Brain (organoid and tissue), 16 donors: ENCODE measurements at places on chromosomes 1 and 21.

- DNase-seq = no peak
Measured at GRCh38 chr1:199742547-199742946, 285.0 kb upstream of the NR5A2 start.

DNA sequence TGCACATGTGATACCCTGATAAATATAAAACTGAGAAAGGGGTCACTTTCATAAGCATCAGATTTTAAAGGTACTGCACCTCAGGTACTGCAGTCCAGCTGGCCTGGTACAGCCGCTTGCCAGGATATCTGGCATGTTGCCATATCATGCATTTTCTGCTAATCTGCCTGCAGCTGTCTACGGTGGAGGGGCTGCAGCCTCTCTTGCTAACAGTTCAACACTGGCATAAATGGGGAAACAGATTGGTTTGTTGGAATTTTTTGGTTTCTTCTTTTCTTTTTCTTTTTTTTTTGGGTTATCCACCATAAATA lies 71.5 kb downstream of the MIS18A start:
- DNase-seq = peak; percentile 61

DNA sequence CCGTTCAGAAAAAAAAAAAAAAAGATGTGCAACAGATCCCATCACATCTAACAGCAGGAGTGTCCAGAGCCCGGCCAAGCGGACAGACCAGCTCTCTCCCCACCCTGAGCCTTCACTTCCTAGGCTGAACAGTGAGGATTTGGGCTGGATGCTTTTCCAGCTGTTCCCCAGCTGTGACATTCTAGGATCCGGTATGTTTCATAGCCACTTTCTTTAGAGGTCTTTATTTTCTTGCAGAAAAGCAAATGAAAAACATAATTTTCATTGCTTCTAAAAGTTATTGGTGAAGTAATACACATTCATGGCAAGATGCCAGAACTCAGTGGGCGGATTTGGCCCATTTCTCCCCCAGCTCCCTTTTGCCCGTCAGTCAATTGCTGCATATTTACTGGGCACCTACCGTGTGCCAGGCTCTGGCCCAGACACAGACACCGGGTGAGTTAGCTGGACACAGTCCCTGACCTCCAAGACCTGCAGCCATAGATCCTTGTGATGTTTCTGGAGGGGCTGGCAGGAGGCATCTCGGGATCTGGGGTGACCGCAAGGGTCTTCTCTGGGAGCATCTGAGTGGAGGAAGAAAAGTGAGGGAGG lies 213.7 kb upstream of the VAMP3 start:
- no peak for DNase-seq

DNA sequence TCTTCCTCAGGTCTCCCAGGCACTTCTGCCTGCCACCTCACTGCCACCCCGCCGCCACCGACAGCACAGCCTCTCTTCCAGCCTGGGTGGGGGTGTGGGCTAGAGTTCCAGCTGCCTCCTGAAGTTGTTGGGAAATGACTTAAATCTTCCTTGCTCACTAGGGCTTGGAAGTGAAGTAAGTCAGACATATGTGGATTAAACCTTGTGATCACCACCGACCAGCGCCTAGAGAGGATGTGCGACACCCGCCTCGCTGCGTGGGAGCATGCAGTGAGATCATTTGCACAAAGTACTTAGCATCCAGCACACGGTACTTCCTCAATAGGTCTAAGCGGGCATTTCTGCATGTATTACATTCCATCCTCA lies 71.4 kb upstream of the FAM20B start:
- no peak for DNase-seq

- DNase-seq = no peak
Measured at GRCh38 chr1:70386121-70386520, 24.9 kb upstream of the CTH start.

DNA sequence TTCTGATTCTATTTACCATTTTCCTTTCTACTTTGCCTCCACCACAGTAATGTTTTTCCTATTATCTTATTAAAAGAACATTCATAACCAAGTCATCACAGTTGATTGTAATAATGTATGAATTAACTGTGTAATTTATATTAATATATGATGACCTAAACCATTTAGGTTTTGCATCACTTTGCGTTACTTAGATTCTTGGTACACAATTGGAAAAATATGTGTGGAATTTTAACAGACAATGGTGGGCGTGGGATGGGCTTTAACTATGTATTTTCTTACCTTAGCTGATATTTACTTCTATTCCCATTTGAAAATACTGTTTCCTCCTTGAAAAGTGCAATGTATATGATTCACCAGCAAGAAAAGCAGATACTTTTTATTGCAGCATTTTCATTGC lies 3.6 kb downstream of the KRTAP21-3 start:
- no peak for DNase-seq

DNA sequence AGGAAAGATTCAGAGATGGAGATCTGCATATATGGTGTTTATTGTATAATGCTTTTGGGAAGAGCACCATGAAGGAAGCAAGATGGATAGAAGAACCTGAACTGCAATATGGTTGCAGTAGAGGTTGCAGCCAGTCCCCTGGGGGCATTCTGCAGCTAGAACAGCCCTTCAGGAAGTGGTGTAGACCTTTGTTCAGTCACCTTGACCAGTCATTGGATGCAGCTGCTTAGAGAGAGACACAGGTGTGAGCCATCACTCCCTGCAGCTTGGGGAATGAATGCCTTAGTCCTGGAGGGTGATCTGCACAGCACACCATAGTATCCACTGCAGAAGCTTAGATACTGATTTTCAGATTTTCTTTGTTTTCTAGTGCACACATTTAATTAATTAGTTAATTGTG lies 42.3 kb downstream of the NEK7 start:
- DNase-seq = no peak

DNA sequence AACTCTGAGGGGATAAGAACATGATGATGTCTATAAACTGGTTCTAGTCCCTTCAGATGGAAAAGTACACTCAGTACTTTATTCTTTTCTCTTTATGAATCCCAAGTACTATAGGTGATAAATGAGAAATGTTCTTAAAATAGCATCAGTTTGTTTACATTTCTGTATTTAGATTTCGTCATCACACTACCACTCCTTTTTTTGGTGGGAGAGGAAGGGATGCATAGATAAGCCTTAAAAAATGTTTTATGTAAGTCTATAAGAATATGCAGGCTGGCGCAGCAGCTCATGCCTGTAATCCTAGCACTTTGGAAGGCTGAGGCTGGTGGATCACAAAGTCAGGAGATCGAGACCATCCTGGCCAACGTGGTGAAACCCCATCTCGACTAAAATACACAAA lies 144.8 kb downstream of the USP25 start:
- no peak for DNase-seq

DNA sequence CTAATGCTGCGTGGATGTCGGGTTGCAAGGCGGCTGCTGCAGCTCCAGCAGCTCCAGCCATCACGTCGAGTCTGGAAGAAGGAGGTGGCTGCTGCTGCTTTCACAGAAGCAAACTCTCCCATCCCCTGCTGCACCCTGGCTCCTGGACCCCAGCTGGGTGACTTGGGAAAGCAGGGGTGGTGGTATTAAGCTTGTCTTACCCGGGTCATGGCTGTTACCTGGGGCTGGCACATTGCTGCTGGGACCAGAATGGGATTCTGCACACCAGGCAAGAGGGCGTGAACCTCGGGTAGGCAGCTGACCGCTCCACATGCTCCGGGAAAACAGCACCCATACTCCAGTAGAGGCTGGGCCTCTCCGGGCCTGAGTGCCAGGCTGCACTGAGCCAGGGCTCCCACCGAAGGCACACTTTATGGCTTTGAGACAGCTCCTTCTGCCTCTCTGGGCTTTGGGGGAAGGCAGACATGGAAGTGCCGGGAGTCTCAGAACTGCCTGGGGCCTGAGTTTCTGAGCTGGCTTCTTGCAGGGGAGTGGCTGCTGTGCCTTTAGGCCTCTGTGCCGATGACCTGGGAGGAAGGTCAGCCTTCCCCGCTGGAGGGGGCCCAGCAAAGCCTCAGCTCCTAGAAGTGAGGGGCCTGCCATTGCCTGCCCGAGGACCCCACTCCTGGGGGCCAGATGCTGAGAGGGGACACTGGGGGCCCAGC lies 1.2 kb downstream of the SMIM1 start:
- DNase-seq = no peak

DNA sequence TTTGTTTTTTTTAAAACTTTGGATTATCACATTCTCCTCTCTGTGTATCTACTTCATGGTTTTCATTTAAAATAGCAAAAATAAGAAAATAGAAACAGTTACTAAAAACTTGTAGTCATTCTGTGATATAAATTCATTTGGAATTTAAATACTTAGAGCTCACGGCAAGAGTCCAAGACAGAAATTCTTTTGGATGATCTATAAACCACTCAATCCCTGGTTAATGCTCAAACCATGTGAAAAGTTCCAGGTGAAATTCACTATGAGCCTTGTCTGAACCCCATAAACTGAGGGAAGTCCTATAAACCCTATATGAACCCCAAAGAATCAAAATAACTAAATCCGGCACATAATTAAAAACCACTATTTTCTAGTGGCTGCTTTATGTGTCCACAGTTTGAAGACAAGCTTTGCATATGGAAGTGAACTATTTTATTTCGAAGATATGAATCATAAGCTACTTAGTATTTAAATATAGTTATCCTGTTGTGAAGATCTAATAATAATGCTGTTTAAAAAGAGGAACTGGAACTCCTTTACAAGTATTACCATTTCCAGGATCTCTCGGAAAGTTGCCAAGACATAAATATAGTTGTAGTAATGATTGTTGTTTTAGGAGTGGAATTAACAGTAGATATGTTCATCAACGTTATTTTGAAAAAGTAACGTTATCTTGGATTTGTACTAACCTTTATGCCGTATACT lies 163.5 kb downstream of the NFIA start:
- DNase-seq = no peak

GRCh38 chr1:205294175-205294917 lies 27.2 kb downstream of the NUAK2 start:
- no peak for DNase-seq

GRCh38 chr1:67060811-67061218 lies 6.9 kb upstream of the SLC35D1 start:
- DNase-seq = no peak

- DNase-seq = peak; percentile 94
Measured at GRCh38 chr1:210250998-210251679, 18.5 kb downstream of the SERTAD4 start.

- no peak for DNase-seq
Measured at GRCh38 chr1:172845371-172845770, 186.5 kb downstream of the FASLG start.

- DNase-seq = no peak
Measured at GRCh38 chr1:19475296-19475695, 10.0 kb downstream of the CAPZB start.

DNA sequence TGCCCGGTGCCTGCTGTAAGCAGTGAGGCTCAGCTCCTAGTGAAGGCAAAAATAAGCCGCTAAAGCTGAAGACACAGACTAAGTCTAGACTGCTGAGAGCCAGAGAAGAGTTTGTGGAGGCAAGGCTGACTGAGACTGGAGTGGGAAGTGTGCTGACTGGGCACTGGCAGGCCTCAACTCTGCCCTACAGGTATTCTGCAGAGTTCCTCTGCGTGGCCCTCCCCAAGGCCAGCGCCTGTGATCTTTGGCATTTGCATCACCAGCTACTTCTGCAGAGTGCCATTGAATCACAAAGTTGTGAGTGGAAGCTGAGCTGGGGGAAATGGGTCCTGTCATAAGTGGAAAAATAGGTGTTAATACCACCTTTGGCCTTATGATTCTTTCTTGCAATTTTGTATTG lies 905.7 kb downstream of the PLA2G4A start:
- no peak for DNase-seq

DNA sequence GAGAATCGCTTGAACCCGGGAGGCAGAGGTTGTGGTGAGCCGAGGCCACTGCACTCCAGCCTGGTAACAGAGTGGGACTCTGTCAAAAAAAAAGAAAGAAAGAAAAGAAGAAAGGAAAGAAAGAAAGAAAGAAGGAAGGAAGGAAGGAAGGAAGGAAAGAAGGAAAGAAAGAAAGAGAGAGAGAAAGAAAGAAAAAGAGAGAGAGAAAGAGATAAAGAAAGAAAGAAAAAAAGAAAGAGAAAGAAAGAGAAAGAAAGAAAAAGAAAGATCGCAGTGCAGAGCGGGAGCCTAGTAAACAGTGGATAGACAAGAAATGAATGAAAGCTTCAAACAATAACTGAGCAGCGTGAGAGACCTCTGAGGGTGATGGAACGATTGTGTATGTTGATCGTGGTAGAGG lies 20.6 kb upstream of the GRHL3 start:
- no peak for DNase-seq

GRCh38 chr1:115084902-115085511 lies 4.3 kb downstream of the TSPAN2 start:
- DNase-seq = no peak

- DNase-seq = no peak
Measured at GRCh38 chr1:8182034-8182761, 135.7 kb upstream of the SLC45A1 start.

DNA sequence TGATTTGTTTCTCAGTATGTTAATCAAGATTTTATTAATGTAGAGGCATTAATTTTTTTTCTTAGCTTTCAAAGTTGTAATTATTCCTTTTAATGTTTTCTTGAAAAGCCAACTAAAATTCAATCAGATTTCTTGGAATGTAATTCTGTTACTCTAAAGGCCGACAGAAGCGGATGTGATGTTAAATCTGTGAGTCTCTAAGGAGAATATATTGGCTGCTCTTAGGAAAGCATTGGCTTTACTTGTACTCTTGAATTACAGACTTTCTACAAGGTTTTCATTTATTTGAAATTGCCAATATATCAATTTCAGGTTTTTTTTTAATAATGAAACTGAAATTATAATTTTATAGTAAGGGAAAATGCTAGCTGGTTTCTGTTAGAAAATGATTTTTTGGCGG lies 29.2 kb downstream of the RRP15 start:
- no peak for DNase-seq

- DNase-seq = no peak
Measured at GRCh38 chr1:9302745-9303524, 10.2 kb downstream of the SPSB1 start.

DNA sequence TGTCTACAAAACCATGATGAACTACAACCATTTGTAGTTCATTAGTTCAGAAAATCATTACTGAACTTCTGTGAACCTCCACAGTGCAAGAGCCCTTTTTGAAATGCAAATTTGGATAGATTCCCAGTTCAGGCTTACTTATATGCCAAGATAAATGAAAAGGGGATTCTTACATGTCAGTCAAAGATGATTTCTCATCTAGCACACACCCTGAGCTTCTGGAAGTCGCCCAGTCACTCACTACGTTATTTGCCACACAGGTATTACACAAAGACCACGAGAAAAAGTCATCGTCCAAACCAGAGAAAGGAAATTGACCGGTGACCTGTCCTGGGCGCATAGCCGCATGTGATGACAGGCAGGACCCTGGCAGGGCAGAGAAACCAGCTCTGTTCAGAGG lies 41.8 kb downstream of the ETS2 start:
- no peak for DNase-seq
